ENCODE measurements at places on chromosomes 5 and 9. TPM values are rescaled to one million over a fixed set of nuclear protein-coding genes. Genes with fewer than 3 reads are reported as not detected.

GRCh38 chr5:148858106-148858505 lies 31.7 kb downstream of the ADRB2 start:
- DNase-seq, result no peak

GRCh38 chr9:35603506-35603985 lies 1.5 kb upstream of the TESK1 start:
- DNase-seq, result peak; percentile 55

GRCh38 chr5:84382363-84383295 lies 2.1 kb downstream of the EDIL3 start:
- DNase-seq, result peak; percentile 70

TMEM8B gene
- 12.4 TPM for total RNA-seq

ADAMTSL1 gene
- total RNA-seq, result 32.1 TPM
